ENCODE measurements at places on chromosomes 13 and 19.

DNA sequence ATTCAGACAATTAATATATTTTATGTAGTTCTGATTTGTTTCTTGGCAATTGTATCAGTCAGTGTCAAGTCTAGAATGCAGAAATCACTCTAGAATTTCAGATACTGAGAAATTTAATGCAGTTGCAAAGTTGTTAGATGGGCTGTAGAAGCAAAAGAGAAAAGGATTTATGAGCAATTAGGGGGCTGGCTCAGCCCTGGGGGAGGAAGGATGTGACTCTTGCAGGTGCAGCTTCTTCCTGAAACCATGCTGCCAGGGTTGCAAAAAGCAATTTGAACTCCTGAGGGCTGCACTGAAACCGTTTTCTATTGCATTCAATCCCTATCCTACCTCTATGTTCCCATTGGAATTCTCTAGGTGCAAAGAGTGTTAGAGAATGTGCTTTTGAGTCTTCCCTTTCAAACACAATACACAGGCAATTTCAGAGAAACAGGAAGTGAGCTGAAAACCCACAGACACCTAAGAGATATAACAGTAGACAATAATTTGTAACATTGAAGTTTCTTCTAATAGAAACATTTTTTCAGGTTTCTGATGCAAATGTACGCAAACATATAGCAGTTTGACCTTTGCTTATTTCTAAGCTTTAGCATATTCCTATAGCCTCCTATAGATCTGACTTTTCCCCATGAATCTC, 814.7 kb upstream of the ATXN8OS start:
- no peak for DNase-seq

DNA sequence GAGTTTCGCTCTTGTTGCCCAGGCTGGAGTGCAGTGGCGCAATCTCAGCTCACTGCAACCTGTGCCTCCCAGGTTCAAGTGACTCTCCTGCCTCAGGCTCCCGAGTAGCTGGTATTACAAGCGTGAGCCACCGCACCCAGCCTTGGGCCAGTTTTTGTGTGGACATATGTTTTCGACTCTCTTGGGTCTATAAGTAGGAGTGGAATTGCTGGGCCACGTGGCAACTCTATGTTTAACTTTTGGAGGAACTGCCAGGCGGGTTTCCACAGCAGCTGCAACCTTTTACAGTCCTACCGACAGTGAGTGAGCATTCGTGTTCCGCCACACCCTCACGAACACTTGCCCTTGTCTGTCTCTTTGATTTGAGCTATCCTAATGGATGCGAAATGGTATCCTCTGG, 44.9 kb downstream of the BICRA start:
- DNase-seq, result no peak

DNA sequence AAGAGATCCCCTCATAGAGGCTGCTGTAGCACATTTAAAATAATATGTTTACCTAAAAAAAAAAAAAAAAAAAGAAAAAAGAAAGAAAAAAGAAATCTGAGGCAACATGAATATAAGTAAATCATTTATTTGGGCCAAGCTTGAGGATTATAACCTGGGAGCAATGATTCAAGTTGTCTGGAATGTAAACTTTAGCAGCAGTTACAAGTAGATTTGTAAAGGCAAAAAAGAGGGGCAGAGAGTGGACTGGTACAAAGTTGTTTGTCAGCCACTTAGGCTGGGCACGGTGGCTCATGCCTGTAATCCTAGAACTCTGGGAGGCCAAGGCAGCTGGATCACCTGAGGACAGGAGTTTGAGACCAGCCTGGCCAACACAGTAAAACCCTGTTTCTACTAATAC, 11.3 kb downstream of the ZNF43 start:
- DNase-seq, result no peak

GRCh38 chr13:98105929-98106336, 37.0 kb upstream of the FARP1 start:
- DNase-seq, result no peak

- no peak for DNase-seq
Measured at GRCh38 chr13:35449821-35450220, 26.7 kb downstream of the MAB21L1 start.

GRCh38 chr19:55464662-55465054, at the start of gene C19orf85:
Gene C19orf85, minus strand, starts transcription at chr19:55464751. Its CDS starts 197 bp downstream, at chr19:55464554.
- DNase-seq, result no peak

DNA sequence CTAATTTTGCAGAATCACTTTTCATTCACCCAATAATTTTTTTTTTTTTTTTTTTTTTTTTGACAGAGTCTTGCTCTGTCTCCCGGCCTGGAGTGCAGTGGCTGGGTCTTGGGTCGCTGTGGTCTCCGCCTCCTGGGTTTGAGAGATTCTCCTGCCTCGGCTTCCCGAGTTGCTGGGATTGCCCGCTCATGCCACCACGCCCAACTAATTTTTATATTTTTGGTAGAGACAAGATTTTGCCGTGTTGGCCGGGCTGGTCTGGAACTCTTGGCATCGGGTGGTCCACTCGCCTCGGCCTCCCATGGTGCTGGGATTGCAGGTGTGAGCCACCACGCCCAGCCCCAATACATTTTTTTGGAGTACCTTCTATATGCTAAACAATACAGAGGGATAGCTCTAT, 1120.0 kb upstream of the ATXN8OS start:
- no peak for DNase-seq

All from HS-5 (cell line).